ENCODE measurements at places on chromosomes 12 and 14.

GRCh38 chr12:124126950-124127655 lies 154.1 kb downstream of the ZNF664 start:
- no peak for DNase-seq

DNA sequence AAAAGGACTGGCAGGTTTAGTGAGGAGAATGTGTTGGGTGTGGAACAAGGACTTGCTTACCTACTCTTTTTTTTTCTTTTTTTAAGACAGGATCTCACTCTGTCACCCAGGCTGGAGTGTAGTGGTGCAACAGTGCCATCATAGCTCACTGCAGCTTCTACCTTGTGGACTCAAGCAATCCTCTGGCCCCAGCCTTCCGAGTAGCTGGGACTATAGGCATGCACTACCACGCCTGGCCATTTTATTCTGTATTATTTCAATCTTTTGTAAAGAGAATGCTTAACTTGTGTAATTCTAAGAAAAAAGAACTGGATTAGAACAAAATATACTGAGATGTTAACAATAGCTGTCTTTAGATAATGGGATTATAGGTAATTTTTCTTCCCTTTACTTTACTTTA lies 1.9 kb upstream of the VRTN start:
- DNase-seq: no peak

- DNase-seq: no peak
These were observed 13.4 kb downstream of the HHIPL1 start for GRCh38 chr14:99658218-99658845.

GRCh38 chr12:128534906-128535305 lies 267.9 kb downstream of the TMEM132C start:
- no peak for DNase-seq

DNA sequence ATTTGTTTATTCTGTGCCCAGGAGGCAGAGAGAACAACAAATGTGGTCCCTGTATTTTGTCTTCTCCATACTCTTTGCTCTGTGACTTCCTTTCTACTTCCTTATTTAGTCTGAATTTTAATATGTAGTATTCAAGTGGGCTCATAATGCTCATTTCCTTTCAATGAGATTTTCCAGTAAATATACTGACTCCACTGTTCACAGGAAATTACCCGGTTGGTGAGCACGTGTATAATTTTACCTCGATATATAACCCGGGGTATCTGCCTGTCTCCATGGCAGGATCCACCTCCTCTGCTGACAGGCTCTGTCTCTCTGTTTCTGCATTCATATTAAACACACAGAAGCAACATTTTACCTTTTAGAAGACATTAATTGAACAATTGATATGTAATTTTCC lies 166.0 kb downstream of the SLC38A4 start:
- no peak for DNase-seq

GRCh38 chr12:93788853-93789252 lies 111.7 kb downstream of the CRADD start:
- no peak for DNase-seq

GRCh38 chr12:119089380-119090013 lies 89.2 kb upstream of the HSPB8 start:
- DNase-seq: no peak

DNA sequence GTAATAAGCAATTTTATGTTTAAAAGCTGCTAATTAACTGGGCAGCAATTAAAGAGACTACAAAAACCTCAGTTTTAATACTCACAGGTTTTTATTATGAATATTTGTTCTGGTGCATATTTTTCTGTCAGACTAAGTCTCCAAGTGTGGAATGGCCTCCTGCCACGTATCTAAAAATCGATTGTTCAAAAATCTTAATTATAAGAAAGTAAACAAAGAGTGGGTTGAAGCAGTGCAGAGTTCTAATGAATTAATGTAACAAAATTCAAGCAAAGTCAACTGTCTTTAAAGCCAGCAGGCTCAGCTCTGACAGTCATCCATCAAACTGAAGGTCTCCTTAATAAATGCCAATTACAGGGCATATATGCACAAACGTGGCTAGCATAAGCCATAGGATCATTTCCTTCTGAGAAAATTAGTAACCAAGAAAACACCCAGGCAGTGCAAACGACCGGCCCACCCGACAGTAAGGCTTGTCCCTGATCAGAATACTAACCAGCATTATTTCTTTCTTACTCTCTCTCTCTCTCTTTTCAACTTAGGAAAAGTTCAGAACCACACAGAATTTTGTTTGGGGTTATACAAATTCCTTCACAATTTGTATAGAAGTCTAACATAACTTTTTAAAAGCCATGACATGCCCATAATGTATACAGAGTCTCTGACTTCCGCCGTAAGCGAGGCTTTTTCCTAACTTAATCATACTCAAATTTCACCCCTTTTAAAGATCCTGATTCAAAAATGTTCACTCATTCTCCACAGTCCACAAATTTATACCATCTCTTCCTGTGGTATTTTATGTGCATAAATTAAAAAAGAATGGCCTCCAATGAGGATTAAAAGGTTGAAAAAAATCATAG lies 83.8 kb downstream of the SLC25A21 start:
- DNase-seq: no peak

DNA sequence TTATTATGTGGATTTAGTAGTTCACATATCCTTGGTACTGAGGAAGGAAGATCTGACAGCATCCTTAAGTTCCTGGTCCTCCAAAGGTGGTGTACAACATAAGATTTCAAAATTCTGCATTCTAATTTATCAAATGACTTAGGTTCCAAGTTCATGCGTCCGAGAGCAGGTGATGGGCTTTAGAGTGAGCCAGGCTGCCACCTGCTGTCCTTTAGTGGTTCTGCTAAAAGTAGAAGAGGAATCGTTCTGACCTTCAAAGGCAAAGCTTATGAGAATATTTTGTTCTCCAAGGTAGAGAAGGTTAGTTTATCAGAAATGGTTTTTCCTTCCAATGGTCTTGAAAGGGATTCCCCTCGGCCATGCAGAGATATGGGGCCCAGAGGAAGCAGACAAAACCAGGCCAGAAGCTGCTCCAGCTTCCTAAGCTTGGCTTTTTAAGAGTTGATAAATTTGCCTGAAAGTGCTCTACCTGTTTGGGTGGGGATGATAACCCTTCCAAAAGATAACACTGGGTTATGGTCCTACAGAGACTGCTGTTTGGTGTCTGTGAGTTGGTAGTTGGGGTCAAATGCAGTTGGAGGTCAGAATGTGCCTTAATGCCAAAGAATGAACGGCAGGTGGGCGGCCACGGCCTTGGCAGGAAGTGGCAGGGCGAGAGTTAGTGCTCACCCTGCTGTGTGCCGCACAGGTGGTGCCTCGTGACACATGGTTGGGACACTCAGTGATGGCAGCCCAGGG lies 29.1 kb upstream of the LRTM2 start:
- DNase-seq: peak; percentile 70

DNA sequence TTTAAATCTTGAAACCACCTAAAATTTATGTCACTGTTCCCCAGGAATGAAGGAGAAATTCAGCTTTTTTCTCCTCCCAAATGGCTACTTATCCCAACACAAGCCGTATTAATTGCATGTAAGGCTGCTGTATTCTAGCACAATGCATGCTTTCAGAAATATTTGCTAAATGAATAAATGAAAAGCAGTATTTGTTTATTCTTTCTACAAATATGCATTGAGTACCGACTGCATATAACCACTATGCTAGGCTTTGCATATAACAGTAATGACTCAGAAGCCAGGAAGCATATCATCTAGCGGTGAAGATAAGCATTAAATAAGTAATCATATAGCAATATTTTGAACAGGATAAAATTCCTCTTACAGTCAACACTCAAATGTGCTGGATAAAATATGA lies 5.7 kb upstream of the LRR1 start:
- DNase-seq: no peak

- DNase-seq: no peak
These were observed 33.8 kb downstream of the DMAC2L start for GRCh38 chr14:50345846-50346422.

DNA sequence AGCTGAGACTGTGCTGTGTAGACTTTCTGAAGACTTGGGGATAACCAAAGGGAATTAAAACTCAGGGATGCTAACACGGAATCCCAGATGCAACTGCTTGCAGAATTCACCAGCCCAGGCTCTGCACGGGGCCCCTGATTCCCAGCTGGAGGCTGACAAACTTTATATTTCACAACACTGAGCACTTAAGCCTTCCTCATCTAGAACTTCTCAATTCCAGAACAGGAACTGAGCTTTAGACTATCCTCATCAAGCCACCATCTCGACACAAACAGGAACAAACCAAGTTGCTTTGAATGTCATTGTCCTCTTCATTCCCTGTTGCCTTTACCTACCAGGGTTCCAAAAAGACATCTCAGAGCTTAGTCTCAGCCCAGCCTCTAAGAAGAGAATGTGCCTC lies 22.2 kb downstream of the CCDC63 start:
- DNase-seq: no peak

- no peak for DNase-seq
These were observed 44.0 kb upstream of the SMUG1 start for GRCh38 chr12:54232790-54233189.

DNA sequence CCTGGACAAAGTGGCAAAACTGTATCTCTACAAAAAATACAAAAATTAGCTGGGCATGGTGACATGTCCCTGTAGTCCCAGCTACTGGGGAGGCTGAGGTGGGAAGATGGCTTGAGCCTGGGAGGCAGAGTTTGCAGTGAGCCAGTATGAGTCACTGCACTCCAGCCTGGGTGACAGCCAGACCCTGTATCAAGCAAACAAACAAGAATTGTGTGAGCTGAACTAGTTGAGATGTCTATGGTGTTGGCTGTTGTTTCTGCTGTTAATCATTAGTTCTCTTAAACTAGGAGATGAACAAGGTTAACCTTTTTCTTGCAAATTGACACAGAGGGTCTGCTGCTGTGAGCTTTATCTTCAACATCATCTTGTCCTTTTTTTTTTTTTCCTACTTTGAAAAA lies 23.6 kb downstream of the RASSF3 start:
- DNase-seq: no peak

GRCh38 chr12:18824287-18824686 lies 86.4 kb downstream of the CAPZA3 start:
- DNase-seq: no peak

DNA sequence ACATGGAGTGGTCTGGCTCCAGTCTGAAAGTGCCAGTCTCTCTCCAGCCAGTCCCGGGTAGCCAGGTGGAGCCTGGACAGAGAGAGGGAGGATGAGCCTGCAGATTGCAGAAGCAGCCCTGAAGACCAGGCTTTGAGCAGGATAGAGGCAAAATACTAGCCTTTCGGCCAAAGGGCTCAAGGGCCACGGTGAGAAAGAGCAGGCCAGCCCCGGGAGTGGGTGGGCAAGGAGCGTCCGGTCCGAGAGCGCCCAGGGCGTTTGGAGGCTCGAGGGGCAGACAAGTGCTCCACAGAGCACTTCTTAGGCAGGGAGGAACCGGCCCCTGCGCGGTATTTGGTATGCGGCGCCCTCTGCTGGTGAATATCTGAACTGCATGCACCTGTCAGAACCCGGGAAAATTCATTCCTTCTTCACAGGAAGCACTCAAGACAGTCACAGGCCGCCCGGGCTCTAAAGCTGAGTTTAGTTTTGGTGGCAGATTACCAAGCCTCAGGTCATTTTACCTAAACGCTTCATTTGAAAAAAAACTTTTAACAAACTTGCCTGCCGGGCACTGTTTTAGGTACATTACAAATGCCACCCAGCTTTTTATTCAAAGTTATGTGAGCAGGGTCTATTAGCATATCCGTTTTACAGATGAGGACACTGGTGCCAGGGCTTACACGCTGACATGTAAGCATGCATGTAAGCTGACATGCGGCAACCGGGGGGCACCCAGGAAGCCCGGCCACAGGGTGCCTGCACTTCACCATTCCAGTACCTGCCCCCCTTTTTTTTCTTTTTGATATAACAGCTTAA lies 21.0 kb upstream of the PSMC1 start:
- peak; percentile 66 for DNase-seq

DNA sequence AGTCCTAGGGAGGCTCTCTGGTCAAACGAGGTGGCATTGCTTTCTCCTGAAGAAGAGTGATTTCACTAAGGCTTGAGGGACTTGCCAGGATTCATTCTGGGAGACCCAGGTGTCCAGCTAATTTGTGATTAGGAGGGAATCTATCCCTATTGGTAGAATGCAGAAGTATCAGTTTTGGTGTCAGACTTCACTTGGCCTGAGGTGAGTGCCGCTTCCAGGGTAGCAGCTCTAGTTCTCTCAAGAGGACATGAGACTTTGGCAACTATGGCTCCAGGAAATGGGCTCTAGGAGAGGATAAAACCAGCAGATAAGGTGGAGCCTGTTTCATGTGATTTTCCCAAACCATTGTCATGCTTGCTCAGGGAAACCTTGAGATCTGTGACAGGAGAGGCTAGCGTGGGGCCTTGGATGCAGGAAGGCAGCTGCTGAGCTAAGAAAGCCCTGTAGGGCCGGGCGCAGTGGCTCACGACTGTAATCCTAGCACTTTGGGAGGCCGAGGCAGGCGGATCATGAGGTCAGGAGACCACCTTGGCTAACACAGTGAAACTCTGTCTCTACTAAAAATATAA lies 11.6 kb upstream of the TMEM117 start:
- DNase-seq: no peak

- DNase-seq: no peak
These were observed 572.3 kb downstream of the PRKD1 start for GRCh38 chr14:29355331-29355730.

- DNase-seq: no peak
These were observed 305.6 kb upstream of the DIO3 start for GRCh38 chr14:101255765-101256125.

DNA sequence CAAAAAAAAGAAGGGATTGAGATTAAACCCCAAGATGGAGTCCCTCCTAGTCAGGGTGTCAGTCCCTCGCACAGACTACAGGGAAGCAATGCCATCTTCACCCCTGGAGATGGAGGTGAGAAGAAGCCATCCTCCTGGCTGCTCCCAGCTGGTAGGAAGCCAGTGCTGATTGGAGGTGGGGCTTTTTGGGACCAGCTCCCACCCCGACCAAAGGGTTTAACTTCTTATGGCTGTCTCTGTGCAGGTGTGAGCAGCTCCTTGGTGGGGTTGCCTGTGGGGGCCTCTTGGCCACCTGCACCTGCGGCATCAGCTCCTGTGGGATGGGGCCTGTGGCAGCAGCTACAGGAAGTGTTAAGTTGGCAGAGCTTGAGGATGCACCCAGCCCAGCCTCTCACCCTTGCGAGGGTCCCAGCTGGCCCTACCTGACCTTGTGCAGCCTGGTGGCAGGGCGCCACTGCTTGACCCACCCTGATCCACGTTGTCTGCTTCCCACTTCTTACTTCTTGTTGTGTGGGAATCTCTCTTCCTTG lies 3.8 kb upstream of the KRT86 start:
- no peak for DNase-seq

DNA sequence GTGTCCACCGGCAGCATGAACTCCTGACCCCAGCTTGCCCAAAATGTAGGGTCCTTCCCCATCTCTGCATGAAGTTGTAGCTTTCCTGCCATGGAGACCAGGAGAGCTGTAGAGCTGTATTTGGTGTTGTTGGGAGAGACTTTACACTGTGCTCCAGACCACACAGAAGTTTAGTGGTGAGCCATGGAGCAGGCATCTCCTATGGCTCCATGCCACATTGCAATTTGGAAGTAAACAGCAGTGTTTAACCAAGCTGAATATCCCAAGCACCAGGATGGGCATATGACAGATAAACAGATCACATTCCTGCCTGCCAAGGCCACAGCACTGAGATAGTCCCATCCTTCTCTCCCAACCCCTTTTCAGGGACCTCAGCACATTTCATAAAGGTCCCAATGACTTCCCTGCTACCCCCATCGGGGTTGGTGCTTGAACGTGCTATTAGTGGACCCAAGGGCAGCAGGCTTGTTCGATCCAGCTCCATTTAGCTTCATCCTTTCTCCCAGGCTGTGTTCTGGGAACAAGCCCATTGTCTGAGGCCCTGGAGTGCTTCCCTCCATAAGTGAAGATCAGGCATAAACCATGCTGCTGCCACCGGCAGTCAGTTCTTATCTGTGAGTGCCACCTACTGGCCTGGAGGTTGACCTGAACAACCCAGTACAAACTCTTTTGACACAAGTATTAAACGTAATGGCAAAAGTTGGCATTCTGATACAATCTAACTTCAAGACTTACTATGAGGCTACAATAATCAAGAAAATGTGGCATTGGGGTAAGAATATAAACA lies 172.3 kb upstream of the ATXN7L3B start:
- DNase-seq: peak; percentile 36

Data from activated CD4-positive, alpha-beta T cell treated with anti-CD3 and anti-CD28 coated beads, Interleukin-2, Interleukin-4, amounts not matched to agents 100 ng/mL and 50 ng/mL, durations not matched to agents 16 hours and 8 hours (primary cell).